Type B pancreatic cell (in vitro differentiated cells): ENCODE measurements at places on chromosomes 12 and 14. TPM values are rescaled to one million over a fixed set of nuclear protein-coding genes. Genes with fewer than 3 reads are reported as not detected.

DNA sequence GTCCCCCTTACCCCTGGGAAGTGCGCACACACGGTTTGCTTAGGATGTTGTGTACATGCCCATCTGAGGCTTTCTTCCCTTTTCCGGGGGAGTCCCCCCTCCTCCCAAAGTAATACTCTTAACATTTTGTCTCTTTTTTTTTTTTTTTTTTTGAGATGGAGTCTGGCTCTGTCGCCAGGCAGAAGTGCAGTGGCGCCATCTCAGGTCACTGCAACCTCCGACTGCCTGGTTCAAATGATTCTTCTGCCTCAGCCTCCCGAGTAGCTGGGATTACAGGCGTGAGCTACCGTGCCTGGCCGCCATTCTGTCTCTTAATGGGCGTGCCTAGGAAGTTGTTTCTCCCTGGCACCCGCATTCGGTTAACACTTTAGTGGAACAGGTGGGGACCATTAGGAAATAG, 4.5 kb upstream of the GMFB start:
- H3K4me1 ChIP-seq = peaks cover 36% of the 10 kb centered on the region
- no peak for DNase-seq
- peaks cover 2% of the 10 kb centered on the region for H3K27me3 ChIP-seq
- no peak overlapping the region for H3K27ac ChIP-seq
- no peak overlapping the region for H3K4me3 ChIP-seq
- H3K36me3 ChIP-seq = no peaks in the 10 kb centered on the region

The SLC2A14 gene
- 7.0 and 50.0 TPM in 2 replicates for total RNA-seq

- H3K27me3 ChIP-seq = peaks cover 14% of the 10 kb centered on the region
- DNase-seq = no peak
- H3K27ac ChIP-seq = no peak overlapping the region
- H3K4me3 ChIP-seq = no peak overlapping the region
- no peaks in the 10 kb centered on the region for H3K4me1 ChIP-seq
Observed at GRCh38 chr12:5614256-5614655, 182.3 kb downstream of the NTF3 start.

The SLC15A4 gene
- total RNA-seq = 24.6 and 28.8 TPM in 2 replicates

The FLRT2 gene
- 30.3 and 127 TPM in 2 replicates for total RNA-seq

GRCh38 chr12:131482686-131483085, 228.2 kb upstream of the SFSWAP start:
- peaks cover 6% of the 10 kb centered on the region for H3K4me1 ChIP-seq
- no peak overlapping the region for H3K27ac ChIP-seq
- H3K4me3 ChIP-seq = no peak overlapping the region
- no peaks in the 10 kb centered on the region for H3K36me3 ChIP-seq
- DNase-seq = no peak

The HNF1A gene
- total RNA-seq = 7.2 and 9.6 TPM in 2 replicates

DNA sequence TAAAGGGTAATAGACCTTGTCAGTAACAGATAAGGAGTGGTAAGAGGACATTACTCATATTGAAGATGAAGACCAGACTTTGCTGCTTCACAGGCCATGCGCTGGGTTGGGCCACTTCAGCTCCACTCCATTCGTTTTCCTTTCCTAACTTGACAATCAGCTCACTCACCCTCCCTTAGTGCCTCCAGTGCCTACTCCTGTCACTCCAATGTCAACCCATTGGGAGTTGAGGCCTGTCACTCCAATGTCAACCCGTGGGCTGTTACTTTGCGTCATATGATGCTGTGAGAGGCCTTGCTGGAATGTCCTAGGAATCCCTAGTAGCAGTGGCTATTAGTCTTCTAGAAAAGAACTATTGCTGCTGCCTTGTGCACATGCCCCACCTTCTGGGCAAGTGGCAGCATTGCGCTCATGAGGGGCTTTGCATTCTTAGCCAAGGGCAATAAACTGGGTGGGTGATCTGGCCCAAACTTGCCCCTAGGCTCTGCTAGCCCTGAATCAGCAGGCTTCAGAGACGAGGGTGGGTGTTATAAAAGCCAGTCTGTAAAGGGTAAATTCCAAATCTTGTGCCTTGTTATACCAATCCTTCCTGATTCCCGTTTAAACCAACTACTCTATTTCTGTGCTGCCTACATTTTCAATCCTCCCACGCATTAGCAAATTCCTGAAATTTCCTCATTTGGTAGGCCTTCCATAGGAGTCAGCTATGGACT, 36.1 kb downstream of the BAZ2A start:
- peaks cover 20% of the 10 kb centered on the region for H3K36me3 ChIP-seq
- no peaks in the 10 kb centered on the region for H3K27me3 ChIP-seq
- peaks cover 7% of the 10 kb centered on the region for H3K4me1 ChIP-seq
- no peak for DNase-seq
- H3K4me3 ChIP-seq = no peak overlapping the region
- peak overlapping the region; percentile 87 for H3K27ac ChIP-seq

The CCDC88C gene
- total RNA-seq = 24.4 and 39.3 TPM in 2 replicates

DNA sequence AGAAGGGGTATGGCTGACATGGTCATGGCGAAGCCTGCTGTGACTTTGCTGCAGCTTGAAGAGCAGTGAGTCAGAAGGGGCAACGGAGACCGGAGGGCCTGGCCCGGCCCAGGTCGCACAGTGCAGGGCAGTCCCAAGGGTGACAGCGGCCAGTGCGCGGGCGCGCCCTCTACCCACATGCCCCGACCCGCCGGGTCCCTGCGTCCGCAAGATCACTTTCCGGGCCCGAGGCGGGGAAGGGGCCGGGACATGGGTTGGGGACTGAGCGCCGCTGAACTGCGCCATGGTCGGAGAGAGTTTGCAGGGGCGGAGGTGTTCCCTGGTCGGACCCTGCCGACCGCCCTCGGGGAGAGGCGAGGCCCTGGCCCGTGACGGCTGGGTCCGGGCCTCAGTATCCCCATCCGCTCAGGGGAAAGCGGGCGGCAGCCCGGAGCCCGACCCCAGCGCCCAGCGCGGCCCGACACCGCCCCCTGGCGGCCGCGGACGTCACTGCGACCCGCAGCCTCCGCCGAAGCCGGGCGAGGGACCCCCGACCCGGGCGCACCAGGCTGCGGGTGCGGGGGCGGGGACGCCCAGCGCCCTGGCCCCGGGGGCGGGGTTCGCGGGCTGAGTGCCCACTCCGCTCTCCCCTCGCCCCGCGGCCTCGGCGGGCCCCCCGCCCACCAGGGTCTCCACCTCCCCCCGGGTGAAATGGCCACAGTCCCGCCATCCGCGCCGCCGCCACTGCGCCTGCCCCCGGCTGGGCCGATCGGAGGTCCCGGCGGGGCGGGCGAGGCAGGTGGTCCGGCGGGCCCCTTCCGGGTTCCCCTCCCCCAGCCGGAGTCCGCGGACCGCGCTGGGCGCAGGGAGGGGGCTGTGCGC, 7.2 kb upstream of the ANKRD9 start:
- peaks cover 5% of the 10 kb centered on the region for H3K4me1 ChIP-seq
- H3K36me3 ChIP-seq = no peaks in the 10 kb centered on the region
- peak overlapping the region; percentile 94 for H3K4me3 ChIP-seq
- DNase-seq = peak; percentile 87
- peak overlapping the region; percentile 84 for H3K27ac ChIP-seq

DNA sequence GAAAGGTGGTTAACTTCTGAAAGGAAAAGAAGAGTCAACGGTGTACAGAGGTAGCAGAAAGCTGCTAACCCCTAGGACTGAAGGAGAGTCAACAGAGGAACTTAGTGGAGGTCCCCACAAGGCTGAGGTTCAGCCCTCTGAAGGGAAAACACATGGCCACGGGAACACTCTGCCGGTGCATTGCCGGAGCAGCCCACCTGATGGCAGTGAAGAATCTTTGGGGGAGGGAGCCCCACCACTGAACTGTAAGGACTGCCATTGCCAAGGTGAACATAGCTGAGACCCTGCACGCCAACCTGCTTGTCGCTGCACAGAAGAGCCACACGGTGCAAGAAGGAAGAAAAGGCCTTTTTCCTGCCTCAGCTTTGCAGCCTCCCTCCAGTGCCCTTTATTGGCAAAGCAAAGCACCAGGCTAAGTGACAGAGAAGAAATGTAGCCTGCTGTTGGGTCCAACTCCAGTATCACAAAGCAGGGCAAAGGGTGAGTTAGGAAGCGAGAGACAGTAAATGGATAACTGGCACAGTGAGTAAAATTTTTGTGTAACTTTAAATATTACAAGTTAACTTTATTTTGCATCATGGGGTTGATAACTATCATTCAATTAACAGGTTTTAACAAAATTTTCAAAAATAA, 76.9 kb downstream of the LIN52 start:
- no peak for DNase-seq
- H3K36me3 ChIP-seq = peaks cover 8% of the 10 kb centered on the region
- peaks cover 3% of the 10 kb centered on the region for H3K4me1 ChIP-seq
- no peak overlapping the region for H3K27ac ChIP-seq

The EML5 gene
- total RNA-seq = 2.6 and 3.0 TPM in 2 replicates

DNA sequence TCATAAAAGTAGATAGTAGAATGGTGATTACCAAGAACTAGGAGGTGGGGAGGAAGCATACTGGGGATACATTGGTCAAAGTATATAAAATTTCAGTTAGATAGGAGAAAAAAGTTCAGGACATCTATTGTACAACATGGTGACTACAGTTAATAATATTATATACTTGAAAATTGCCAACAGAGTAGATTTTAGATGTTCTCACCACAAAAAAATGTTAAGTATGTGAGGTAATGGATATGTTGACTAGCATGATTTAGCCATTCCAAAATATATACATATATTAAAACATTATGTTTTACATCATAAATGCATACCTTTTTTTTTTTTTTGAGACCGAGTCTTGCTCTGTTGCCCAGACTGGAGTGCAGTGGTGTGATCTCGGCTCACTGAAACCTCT, 31.0 kb downstream of the TMEM116 start:
- H3K27me3 ChIP-seq = no peaks in the 10 kb centered on the region
- no peaks in the 10 kb centered on the region for H3K4me1 ChIP-seq
- no peak overlapping the region for H3K27ac ChIP-seq

The TOMM20L gene
- not detected in 2 replicates for total RNA-seq

GRCh38 chr12:65955452-65955851, 131.2 kb downstream of the HMGA2 start:
- no peaks in the 10 kb centered on the region for H3K27me3 ChIP-seq
- peak overlapping the region; percentile 66 for H3K4me3 ChIP-seq

The SYCP3 gene
- total RNA-seq = 0.07 TPM in 1 of 2 replicates, not detected in the other

DNA sequence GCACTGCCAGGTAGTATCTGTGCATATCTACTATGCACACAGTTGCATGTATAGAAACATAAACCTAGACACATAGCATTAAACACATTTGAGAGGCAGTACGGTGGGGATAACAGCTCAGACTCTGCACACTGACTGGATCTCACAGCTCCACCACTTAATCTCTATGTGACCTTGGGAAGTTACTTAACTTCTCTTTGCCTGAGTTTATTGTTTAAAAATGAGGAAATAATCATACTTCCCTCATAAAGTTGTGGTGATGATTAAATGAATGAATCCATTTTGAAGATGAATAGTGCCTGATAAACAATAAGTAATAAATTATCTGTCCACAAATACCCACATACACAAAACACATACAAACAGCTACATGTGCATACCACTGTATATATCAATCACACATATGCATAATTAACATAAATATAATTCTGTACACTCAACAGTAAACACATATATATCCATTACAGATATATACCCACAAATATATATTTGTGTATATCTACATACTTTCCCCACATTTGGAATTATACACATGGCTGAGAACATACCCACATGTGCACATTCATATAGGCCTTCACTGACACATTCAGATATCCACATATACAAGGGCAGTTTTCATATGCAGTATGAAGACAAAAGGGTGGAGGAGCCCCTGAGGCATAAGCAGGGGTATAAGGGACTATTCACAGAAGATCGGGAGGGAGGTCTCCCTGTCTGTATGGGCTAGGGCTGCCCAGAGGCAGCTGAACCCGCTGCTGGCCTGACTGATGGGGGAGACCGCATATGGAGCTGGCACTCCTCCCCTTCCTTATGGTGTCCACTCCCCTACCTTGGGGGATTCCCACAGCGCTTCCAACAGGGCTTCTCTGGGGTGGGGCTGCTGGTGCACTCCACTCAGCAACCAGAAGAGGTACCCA, 5.9 kb downstream of the CDH24 start:
- H3K4me1 ChIP-seq = peaks cover 7% of the 10 kb centered on the region
- no peak overlapping the region for H3K27ac ChIP-seq
- peaks cover 5% of the 10 kb centered on the region for H3K36me3 ChIP-seq

The WIF1 gene
- total RNA-seq = 2.3 and 14.9 TPM in 2 replicates

DNA sequence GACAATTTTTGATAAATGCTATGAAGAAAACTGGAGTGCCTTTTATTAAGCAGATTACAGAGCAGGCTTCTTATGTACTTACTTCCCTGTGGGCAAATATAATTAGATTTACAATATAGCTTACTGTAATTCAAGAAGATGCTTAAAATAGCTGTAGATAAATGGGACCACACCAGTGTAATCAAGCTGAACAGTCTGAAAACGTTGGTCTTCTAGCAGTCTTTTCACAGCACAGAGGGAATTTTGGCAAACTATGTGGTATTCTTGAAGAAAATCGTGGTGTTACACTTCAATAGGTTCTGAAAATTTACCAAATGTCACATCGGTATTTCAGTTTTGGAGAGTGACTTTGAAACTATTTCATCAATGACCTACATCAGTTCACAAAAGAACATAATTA, 47.7 kb downstream of the SLC16A7 start:
- H3K27ac ChIP-seq = no peak overlapping the region
- H3K4me3 ChIP-seq = no peak overlapping the region
- H3K27me3 ChIP-seq = no peaks in the 10 kb centered on the region
- H3K4me1 ChIP-seq = no peaks in the 10 kb centered on the region
- H3K36me3 ChIP-seq = peaks cover 5% of the 10 kb centered on the region

The LDHB gene
- 798 and 848 TPM in 2 replicates for total RNA-seq

GRCh38 chr14:80468331-80469122, 257.2 kb upstream of the DIO2 start:
- no peaks in the 10 kb centered on the region for H3K27me3 ChIP-seq
- DNase-seq = no peak
- H3K27ac ChIP-seq = no peak overlapping the region
- peaks cover 4% of the 10 kb centered on the region for H3K4me1 ChIP-seq
- H3K4me3 ChIP-seq = no peak overlapping the region
